ENCODE measurements at places on chromosomes 11 and 22. TPM values are rescaled to one million over a fixed set of nuclear protein-coding genes. Genes with fewer than 3 reads are reported as not detected.

DNA sequence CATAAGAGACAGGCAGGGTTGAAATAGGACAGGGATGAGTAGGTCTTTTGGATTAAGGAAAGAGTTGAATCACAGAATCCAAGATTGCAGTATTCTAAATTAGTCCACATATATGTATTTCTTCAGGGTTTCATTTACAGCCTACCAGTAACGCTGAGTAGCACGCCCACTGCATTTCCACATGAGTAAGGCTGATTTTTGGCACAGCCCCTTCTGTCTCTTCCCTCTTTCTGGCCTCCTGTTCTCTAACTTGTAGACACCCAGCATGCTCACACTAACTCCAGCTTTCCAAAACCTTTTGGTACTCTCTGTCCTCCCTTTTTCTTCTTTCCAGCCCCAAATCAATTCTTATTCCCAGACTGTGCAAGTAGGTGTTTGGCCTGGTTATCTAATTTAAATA, 3.7 kb upstream of the SIK2 start:
- no peak for DNase-seq

GRCh38 chr22:40603088-40603605, 33.4 kb downstream of the MRTFA start:
- peak; percentile 63 for DNase-seq

GRCh38 chr11:108293229-108293628, 70.4 kb downstream of the ATM start:
- DNase-seq: no peak

PRG3 gene
- not detected for total RNA-seq

PHLDA2 gene
- 6.4 TPM for total RNA-seq

CHRDL2 gene
- total RNA-seq: not detected

CHRM1 gene
- total RNA-seq: not detected

CALCA gene
- total RNA-seq: not detected

CRYBA4 gene
- total RNA-seq: not detected

All from Daoy (cell line).